ENCODE measurements at places on chromosomes 1 and 21. TPM values are rescaled to one million over a fixed set of nuclear protein-coding genes. Genes with fewer than 3 reads are reported as not detected.

Gene AVPR1B
- not detected for total RNA-seq

Gene GJA9
- 0.11 TPM for total RNA-seq

Gene AGBL4
- total RNA-seq: not detected

Gene METTL25B
- 20.4 TPM for total RNA-seq

Gene VANGL1
- 14.3 TPM for total RNA-seq

Gene SYPL2
- total RNA-seq: 0.11 TPM

Gene CACNA1S
- total RNA-seq: not detected

Gene C1QTNF12
- total RNA-seq: 0.79 TPM

Gene PYHIN1
- total RNA-seq: not detected

Gene VANGL2
- total RNA-seq: 6.5 TPM

Gene SAMSN1
- total RNA-seq: not detected

Gene PGLYRP3
- total RNA-seq: not detected

Gene ASAP3
- 381 TPM for total RNA-seq

Gene AGO1
- 26.5 TPM for total RNA-seq

Gene TPTE
- total RNA-seq: 0.22 TPM

Gene C2CD2
- total RNA-seq: 2.0 TPM

Gene LENEP
- 3.9 TPM for total RNA-seq

Gene TLR5
- 0.39 TPM for total RNA-seq

Gene FBLIM1
- 373 TPM for total RNA-seq

Gene DYNLT5
- total RNA-seq: not detected

Gene ESRRG
- 0.39 TPM for total RNA-seq

Gene MARK1
- under 0.01 TPM for total RNA-seq

Gene SSU72
- 57.3 TPM for total RNA-seq

Gene IKBKE
- 23.9 TPM for total RNA-seq

Gene GSTM1
- not detected for total RNA-seq

Gene OR2T8
- total RNA-seq: not detected

Gene FAM177B
- total RNA-seq: not detected

Gene GPR52
- total RNA-seq: 3.5 TPM

Gene TEDDM1
- not detected for total RNA-seq

Gene ALDH9A1
- 67.2 TPM for total RNA-seq

Gene LCE5A
- not detected for total RNA-seq

Gene BRDT
- total RNA-seq: not detected

Gene ATF3
- total RNA-seq: 13.3 TPM

Gene RUNX3
- not detected for total RNA-seq

Gene PRRX1
- 0.79 TPM for total RNA-seq

Gene HJV
- total RNA-seq: not detected

Gene RGS18
- not detected for total RNA-seq

Gene CXADR
- 0.39 TPM for total RNA-seq

Gene CHRM3
- total RNA-seq: not detected

Gene ANGPTL1
- total RNA-seq: not detected

Gene GJC2
- 0.79 TPM for total RNA-seq

Gene CFAP45
- total RNA-seq: 1.1 TPM

Gene SPATA6
- 5.5 TPM for total RNA-seq

Gene MFAP2
- total RNA-seq: 132 TPM

Gene TSACC
- total RNA-seq: not detected

Gene SPRR2G
- not detected for total RNA-seq

Measured in placental epithelial cell (primary cell).